Right kidney (tissue), 9 donors: ENCODE measurements at places on chromosomes 12 and 14.

DNA sequence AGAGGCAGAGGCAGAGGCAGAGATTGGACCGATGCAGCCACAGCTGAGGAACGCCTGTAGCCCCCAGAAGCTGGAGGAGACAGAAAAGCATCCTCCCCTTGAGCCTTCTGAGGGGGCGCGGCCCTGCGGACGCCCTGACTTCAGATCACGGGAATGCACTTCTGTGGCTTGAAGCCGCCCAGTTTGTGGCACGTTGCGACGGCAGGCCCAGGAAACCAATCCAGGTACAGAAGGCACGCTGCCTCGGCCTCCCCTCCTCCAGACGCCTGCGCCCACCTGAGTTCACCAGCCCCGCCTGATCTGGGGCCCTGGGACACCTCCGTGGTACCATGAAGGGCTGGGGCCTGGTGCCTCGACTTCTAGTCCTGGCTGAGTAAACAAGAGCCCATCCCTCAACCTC, 82.0 kb downstream of the NCOR2 start:
- DNase-seq: no peak

GRCh38 chr14:65329911-65330310, 82.6 kb upstream of the FUT8 start:
- DNase-seq: no peak

DNA sequence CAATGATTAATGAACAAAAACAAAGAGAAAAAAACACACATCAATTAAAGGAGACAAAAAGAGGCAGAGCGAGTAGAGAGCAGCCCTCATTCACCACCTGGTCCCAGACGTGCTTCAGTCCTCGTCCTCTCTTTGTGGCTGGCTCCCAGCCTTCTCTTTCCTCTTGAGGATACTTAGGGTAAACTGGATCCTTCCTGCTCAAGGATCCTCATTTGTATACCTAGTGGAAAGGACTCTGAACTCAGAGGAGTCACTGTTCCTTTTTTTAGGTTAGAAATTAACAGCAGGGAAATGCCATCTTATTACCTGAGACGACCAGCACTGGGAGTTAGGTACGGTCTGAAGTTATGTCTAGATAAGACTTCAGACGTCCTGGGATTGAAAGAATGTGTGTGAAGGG, 9.7 kb downstream of the MLEC start:
- no peak for DNase-seq

- no peak for DNase-seq
Measured at GRCh38 chr12:87323369-87323768, 705.8 kb downstream of the C12orf50 start.

DNA sequence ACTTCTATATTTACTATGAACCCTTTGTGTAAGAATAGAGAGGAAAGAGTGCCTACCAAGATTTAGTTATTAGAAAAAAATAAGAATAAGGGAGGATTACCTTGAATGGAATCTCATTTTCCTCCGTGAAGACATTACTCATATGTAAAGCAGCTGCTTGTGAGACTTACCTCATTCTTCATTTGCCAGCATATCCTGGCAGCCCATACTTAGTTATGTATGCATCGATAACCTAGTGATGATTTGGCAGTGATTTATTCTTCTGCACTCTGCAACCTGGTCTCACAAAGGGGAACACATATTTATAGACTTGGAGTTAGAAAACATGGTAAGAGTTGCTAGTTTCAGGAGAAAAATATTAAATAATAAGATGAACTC, 56.8 kb downstream of the LRFN5 start:
- no peak for DNase-seq

DNA sequence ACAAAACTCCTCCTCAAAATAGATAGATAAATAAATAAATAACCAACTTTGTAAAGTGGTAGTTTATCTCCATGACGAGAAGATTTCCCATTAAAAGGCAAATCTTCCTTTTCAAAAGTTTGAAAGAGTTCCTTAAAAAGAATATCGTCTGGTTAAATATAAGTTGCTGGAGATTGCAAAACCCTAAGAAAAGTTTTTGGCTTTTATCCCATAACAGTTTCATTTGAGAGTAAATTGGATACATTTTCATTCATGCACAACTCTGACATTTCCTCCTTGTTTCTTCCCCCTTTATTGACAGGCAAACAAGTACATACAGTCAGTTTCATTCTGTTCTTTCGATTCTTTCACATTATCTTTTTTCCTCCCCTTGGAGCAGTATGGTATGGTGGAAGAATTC, 45.4 kb upstream of the BTG1 start:
- no peak for DNase-seq

DNA sequence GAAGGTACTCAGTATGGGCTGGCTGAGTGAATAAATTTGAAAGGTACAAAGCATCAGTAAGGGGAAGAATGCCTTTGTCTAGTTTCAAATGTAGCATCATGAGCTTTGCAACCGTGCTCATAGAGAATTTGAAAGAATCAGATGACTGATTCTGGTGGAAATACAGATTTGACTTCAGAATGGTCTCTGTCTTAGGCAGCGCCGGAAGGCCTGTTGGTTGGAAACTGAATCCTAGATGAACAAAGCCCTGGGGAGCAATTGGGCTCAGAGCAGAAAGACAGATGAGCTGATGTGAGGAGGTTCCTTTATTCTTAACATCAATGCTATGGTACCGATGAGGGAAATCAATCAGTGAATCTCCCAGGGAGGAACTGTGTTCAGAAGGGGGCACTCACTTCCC, 137.3 kb downstream of the SNAPC1 start:
- no peak for DNase-seq
